SK-MEL-5 (cell line): ENCODE measurements at places on chromosomes 5 and 9. TPM values are rescaled to one million over a fixed set of nuclear protein-coding genes. Genes with fewer than 3 reads are reported as not detected.

GRCh38 chr9:108245331-108245730 is 610.5 kb downstream of the ACTL7B start:
- peak; percentile 63 for DNase-seq

GRCh38 chr9:111992523-111992922 is 95.9 kb downstream of the UGCG start:
- no peak for DNase-seq

GRCh38 chr5:68352166-68352565 is 136.6 kb downstream of the PIK3R1 start:
- no peak for DNase-seq

GRCh38 chr5:111935835-111936234 is 178.8 kb upstream of the NREP start:
- no peak for DNase-seq

DNA sequence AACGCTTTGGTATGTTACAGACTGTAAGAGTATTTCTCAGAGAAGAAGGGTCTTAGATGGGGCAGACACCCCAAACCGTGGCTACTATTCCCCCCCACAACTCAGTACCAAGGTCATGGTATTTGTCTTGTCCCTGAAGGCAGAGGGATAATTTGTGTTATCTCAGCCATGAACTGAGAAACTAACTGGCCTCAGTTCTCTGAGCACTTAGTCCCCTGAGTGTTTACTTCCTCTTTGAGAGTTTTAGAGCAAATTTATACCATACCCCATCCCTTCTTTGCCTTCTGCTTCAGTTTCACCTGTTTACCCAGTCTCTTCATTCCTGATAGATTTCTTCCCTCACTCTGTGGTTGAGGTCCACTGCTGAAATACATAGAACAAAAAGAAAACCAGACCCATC is 183.9 kb downstream of the LRRC70 start:
- DNase-seq, result no peak

GRCh38 chr9:122718038-122718437 is 5.8 kb upstream of the OR1L4 start:
- no peak for DNase-seq

- DNase-seq, result no peak
These were observed 27.5 kb downstream of the ASS1 start for GRCh38 chr9:130472184-130472705.

DNA sequence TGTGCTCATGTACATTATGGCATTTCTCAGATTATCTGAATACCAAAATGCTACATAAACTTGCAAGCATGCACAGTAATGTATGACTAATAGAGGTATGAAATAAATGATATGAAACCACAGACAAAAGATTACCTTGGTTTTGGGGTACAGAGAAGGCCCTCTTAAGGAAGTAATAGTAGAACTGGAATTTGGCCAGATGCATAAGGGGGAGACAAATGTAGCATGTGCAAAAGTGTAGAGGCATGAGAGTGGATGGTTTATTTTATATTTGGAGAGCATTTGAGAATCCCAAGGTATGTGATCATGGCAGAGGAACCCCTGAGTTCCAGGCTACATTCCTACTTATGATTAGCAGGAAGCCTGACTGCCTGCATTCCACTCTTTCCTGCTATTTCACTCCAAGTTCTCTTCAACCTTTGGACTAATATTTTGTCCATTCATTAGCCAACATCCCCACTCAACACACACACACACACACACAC is 74.2 kb downstream of the MAMDC2 start:
- no peak for DNase-seq

GRCh38 chr5:113817683-113818082 is 304.2 kb downstream of the YTHDC2 start:
- no peak for DNase-seq

DNA sequence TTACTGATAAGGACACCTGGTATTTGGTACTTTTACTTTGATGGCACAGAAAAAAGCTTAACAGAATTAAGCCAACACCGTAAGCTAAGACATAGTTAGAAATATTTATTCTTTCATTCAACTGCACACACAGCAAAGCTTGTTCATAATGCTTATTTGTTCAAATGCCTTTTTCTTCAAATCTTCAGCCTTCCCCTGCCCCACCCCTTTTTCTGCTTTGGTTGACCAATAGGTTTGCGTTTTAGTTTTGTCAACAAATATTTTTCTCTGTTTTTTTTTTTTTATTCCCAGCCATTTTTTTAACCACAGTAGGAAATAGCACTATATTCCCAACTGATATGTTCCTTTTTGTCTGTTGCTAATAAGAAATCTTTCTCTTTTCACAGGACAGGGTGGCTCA is 4.9 kb upstream of the RICTOR start:
- DNase-seq, result no peak

- no peak for DNase-seq
These were observed 41.3 kb upstream of the PAM start for GRCh38 chr5:102713682-102714231.

GRCh38 chr5:167582886-167583285 is 708.6 kb upstream of the WWC1 start:
- no peak for DNase-seq

DNA sequence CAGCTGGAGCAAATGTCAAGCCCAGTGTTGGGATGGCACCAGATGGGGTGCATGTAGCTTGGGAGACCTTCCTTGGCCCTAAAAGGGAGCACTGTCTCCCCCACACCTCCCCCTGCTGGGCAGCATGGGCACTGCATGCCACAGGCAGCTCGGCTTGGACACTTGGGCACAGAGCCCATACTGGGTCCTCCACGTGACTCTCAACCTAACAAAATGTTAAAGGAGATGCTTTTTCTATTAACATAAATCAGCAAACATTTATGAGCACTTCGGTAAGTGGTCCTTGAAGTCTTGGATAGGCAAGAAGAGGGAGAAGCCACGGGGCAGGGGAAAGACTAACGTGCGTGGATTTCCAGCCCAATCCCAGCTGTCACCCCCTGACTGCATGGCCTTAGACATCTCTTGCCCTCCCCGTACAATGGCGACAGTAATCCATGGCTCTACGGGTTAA is 23.9 kb upstream of the MAPK9 start:
- peak; percentile 52 for DNase-seq

DNA sequence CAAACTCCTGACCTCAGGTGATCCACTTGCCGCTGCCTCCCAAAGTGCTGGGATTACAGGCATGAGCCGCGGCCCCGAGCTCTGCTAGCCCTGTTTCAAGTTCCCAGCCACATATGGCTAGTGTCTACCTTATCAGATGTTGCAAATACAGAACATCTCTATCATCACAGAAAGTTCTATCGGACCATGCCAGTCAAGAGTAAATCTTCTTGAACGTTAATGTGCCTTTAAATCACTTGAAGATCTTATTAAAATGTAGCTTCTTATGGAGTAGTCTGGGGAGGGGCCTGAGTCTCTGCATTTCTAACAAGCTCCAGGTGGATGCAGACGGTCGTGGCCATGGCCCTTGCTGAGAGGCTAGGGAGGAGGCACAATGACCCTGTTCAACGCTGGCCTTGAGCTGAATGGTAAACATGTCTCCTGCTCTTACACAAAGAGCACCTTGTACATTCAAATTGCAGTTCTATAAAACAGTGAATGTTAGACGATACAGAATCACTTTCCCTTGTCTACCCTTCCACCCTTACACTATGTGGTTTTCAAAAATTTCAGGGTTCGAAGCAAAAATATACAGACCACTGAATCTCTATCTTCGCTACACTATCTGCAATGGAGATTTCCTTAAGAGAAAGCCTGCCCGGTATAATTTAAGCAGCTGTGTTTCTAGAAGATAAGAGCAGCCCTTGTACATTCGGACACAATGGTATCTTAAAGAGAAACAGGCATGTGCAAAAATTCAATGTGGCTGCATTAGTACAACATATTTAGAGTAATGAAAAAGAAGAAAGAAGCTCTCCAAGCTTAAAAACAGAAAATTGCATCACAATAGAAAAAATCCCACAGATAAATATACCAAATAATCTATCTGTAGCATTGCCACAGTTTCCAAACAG is 114.1 kb downstream of the FRMD3 start:
- peak; percentile 36 for DNase-seq

DNA sequence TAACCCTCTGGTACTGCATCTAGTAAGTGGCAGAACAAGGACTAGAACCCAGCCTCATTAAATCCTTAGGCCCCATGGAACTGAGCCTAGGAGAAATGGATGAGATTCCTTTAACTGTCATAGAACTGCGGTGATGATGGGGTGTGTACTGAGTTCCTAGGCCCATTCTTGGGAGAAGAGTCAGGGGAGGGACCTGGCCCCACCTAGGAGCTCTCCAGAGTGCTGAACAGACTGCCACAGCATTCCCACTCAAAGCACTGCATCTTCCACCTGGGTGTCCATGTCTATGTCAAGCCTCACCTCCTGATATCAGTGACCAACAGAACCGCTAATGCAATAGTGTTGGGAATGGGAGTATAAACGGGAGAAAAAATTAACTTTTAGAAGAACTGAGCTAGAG is 36.6 kb downstream of the TTLL11 start:
- DNase-seq, result no peak

Gene SURF1
- 50.3 and 64.2 TPM in 2 replicates for total RNA-seq

Gene WNT8A
- total RNA-seq, result not detected in 2 replicates

Gene RANBP3L
- total RNA-seq, result 0.05 TPM in 1 of 2 replicates, not detected in the other

Gene ROPN1L
- total RNA-seq, result 0.83 and 1.2 TPM in 2 replicates

Gene EIF4E1B
- total RNA-seq, result not detected in 2 replicates

Gene LURAP1L
- 2.8 and 3.4 TPM in 2 replicates for total RNA-seq

Gene TSLP
- total RNA-seq, result 0.13 TPM in 1 of 2 replicates, not detected in the other

Gene SLC25A2
- 0.11 TPM in 1 of 2 replicates, not detected in the other for total RNA-seq
